Smooth muscle cell of the umbilical artery (primary cell): ENCODE measurements at places on chromosomes 3 and 15. TPM values are rescaled to one million over a fixed set of nuclear protein-coding genes. Genes with fewer than 3 reads are reported as not detected.

The HEMK1 gene
- total RNA-seq = 20.8 and 23.6 TPM in 2 replicates

The GOLGA6L7 gene
- total RNA-seq = not detected in 2 replicates

The TM4SF1 gene
- 17.5 and 59.2 TPM in 2 replicates for total RNA-seq

The RBPMS2 gene
- not detected in 2 replicates for total RNA-seq

The FOXB1 gene
- not detected in 2 replicates for total RNA-seq

The CASR gene
- total RNA-seq = not detected in 2 replicates

The GOLGA8G gene
- total RNA-seq = under 0.01 TPM in 1 of 2 replicates, not detected in the other

The EEFSEC gene
- 3.6 and 4.2 TPM in 2 replicates for total RNA-seq

The MRAS gene
- total RNA-seq = 48.9 and 76.3 TPM in 2 replicates

The SNRPA1 gene
- total RNA-seq = 10.4 and 21.1 TPM in 2 replicates

The ULK4 gene
- 17.2 and 22.7 TPM in 2 replicates for total RNA-seq

The PLA1A gene
- 0.30 and 0.32 TPM in 2 replicates for total RNA-seq

The SEMA6D gene
- total RNA-seq = 0.46 and 3.0 TPM in 2 replicates

The SLC9C1 gene
- total RNA-seq = 0.30 and 0.37 TPM in 2 replicates
